ENCODE measurements at places on chromosomes 1 and 21.

GRCh38 chr21:37940691-37941090, 24.4 kb upstream of the KCNJ6 start:
- no peak for DNase-seq

DNA sequence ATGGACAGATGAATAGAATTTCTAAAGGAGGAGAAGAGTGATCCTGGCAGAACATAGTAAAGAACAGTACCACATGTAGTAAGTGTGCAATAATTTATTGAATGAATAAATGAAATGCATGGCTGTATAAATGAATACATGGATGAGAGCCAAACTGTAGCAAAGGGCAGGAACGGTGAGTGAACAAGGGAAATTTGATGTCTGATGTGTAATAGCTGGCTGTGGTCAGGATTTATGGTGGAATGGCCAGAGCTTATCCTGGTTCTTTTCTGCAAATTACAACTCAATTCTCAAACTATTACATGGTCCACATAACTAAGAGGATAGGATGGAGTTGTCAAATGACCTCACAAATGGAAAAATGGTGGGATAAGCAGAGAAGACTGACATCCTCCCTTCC, 43.2 kb upstream of the ARHGAP29 start:
- no peak for DNase-seq

- DNase-seq: peak; percentile 15
Measured at GRCh38 chr1:154295408-154296235, 23.2 kb downstream of the HAX1 start.

GRCh38 chr1:160665330-160666078, 18.7 kb upstream of the SLAMF1 start:
- no peak for DNase-seq

GRCh38 chr1:248730507-248731335, 24.8 kb downstream of the LYPD8 start:
- no peak for DNase-seq

- no peak for DNase-seq
Measured at GRCh38 chr21:45883090-45883489, 98.5 kb upstream of the COL6A1 start.

GRCh38 chr1:46469881-46470280, 19.8 kb upstream of the DMBX1 start:
- no peak for DNase-seq

DNA sequence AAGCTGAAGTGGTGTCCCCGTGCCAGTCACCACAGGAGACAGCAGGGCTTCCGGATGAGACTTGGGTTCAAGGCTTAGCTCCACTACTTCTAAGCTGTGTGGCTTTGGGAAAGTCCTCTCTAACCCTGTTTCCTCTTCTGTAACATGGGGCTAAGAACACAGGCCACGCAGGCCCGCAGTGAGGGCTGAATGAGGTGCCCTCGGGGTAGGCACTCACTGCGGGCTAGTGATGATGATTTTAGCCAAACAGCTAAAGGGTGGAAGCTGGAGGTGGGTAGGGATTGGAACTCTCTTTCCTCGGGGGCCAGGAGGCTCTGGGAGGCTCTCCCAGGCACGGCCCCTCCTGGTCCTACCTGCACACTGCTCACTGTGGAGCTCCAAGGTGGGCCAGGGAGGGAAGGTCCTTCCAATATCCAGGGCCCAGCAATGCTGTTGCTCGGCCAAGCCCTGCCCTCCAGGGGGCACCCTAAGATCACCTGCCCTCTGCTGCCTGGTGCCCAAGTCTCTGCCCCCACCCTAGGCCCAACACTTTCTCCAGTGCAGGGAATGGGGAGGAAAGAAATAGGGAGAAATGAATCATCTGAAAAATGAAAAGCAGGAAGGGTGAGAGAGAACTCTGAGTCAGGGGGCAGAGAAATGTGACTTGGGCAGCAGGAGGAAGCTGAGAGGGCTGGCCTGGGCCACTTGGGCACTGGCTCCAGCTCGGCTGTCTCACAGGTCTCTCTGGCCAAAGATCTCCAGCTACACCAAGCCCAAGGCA, 19.2 kb upstream of the EVA1B start:
- peak; percentile 66 for DNase-seq

- no peak for DNase-seq
Measured at GRCh38 chr1:54109129-54110090, 43.4 kb downstream of the CDCP2 start.

DNA sequence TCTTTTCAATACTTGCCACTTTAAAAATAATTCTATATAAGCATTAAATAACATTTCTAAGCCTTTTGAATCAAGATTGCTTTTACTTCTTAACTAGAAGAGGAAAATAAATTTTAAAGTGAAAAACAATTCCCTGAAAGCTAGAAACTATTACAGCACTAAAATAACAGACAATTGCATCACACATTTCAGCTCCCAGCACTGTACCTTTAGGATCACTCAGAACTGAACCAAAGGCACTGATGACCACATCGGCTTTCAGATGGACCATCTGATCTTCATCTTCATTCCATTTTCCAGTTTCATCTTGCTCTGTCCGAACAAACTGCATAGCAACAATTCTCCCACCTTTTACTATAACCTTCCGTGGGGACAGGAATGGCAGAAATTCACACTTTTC, 347.3 kb downstream of the DPYD start:
- no peak for DNase-seq

GRCh38 chr1:201408176-201408833, 9.2 kb upstream of the LAD1 start:
- peak; percentile 51 for DNase-seq

- no peak for DNase-seq
Measured at GRCh38 chr21:36055551-36055950, 4.8 kb downstream of the SETD4 start.

- DNase-seq: no peak
Measured at GRCh38 chr1:221336126-221336525, 405.8 kb downstream of the DUSP10 start.

- no peak for DNase-seq
Measured at GRCh38 chr1:231781892-231782291, 155.3 kb downstream of the DISC1 start.

GRCh38 chr1:209609041-209609790, 25.7 kb downstream of the CAMK1G start:
- no peak for DNase-seq
